Dorsolateral prefrontal cortex (tissue), 122 donors: ENCODE measurements at places on chromosomes 1 and 21. TPM values are rescaled to one million over a fixed set of nuclear protein-coding genes. Genes with fewer than 3 reads are reported as not detected.

Gene PHTF1
- 37.2 TPM for total RNA-seq

DNA sequence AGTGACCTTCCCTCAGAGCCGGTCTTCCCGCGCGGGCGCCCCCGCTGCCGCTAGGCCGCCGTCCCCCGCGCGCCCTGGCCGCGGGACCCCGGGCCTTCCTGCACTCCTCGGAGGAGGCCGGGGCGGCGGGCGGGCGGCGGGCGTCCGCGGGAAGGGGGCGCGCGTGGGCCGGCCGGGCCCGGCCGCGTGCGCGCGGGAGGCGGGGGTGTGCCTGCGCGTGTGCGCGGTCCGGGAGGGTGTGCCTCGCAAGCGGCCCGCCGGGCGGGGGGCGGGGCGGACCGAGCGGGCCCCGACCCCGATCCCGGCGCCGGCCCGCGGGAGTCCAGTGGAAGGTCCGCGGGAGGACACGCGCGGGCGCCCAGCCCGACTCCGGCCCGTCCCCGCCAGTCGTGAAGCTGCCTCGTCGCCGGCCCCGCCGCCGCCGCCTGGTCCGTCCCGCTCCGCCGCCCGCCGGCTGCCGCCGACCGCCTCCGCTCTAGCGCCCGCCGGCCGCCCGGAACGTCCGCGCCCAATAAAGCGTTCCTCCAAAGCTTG is 438 bp downstream of the MRPS6 start:
- DNase-seq = no peak

- no peak for DNase-seq
These were observed 58.5 kb upstream of the TTC34 start for GRCh38 chr1:2859881-2860430.

Gene MAGI3
- total RNA-seq = 44.5 TPM

GRCh38 chr1:154272999-154273563 is 652 bp downstream of the HAX1 start:
- no peak for DNase-seq

GRCh38 chr1:169236143-169236542 is 129.7 kb downstream of the ATP1B1 start:
- DNase-seq = no peak

DNA sequence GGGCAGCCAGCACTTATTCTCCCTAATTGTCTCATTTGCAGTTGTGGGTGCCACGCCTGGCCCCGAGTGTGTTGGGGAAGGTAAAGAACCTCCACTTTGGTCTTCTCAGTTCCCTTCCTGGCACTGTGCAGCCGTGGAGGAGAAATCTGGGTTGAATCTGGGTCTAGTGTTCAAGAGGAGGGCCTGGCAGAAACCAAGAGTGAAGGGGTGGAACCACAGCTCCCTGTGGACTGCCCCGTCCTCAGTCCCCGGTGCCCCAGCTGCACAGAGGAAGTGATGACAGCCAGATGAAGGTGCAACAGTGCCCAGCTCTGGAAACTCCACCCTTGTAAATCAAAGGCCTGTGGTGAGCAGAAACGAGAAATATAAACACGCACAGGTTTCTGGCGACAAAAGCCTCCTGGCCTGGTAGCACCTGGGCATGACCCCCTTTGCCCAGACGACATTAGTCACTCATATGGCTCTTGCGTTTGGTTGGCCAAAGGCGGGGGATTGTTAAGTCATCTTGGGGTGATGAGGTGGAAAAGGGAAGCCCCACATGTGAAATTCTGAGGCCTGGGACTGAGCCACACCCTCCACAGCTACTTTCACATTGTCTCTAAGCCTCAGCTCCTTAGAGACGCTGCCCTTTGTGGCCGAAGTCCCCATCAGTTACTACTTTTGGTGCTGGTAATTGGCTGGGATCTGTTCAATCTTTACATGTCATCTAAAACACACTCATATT is 4.2 kb upstream of the ECE1 start:
- no peak for DNase-seq

Gene TMPRSS3
- total RNA-seq = 3.7 TPM
